ENCODE measurements at places on chromosomes 3 and 15. TPM values are rescaled to one million over a fixed set of nuclear protein-coding genes. Genes with fewer than 3 reads are reported as not detected.

DNA sequence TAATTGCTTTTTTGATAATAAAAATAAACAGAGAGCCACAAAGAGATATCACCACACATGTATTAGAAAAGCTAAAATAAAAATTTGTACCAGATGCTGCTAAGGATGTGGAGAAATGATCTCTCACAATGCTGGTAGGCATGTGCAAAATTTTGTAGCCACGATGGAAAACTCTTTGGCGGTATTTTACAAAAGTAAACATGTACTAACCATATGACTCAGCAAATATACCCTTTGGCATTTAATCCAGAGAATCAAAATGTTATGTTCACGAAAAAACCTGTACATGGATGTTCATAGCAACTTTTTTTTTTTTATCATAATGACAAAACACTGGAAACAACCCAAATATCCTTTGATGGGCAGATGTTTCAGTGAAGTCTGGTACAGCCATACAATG is 261.2 kb downstream of the LPP start:
- no peak for DNase-seq

GRCh38 chr15:73344056-73344455 is 24.7 kb downstream of the HCN4 start:
- DNase-seq: no peak

DNA sequence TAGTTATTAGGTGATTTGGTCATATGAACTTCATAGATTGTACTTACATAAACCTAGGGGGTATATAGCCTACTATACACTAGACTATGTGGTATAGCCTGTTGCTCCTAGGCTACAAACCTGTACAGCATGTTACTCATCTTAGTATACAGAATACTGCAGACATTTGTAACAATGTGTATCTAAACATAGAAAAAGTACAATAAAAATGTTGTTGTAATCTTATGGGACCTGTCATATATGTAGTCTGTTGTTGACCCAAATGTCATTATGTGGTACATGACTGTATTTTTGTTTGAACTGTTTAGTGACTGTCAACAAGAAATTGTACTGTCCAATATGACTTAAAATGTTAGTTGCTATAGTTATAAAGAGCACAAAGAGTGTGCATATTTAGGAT is 69.8 kb downstream of the TCF12 start:
- DNase-seq: no peak

GRCh38 chr3:134476306-134476705 is 9.5 kb downstream of the ANAPC13 start:
- no peak for DNase-seq

GOLGA8M gene
- polyA plus RNA-seq: 0.28 TPM

Data from B cell (primary cell).